Neural crest cell (in vitro differentiated cells): ENCODE measurements at places on chromosomes 1 and 21.
A peak's percentile ranks its signal among the peaks of the same experiment; 100 is the strongest.

DNA sequence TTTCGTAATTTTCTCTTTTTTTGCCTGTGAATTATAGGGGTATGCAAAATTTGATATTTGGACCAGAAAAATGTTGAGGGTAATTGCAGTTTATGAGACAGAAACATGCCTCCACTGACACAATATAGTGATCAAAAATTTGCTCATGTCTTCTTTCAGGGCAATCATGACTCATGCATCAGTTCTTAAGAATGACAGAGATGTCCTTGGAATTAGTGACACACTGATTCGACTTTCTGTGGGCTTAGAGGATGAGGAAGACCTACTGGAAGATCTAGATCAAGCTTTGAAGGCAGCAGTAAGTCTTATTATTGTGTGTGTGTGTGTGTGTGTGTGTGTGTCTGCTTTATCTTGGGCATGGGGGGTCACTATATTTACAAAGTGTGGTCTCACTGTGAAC is 27.5 kb downstream of the CTH start:
- H3K27me3 ChIP-seq = no peaks in the 10 kb centered on the region
- DNase-seq = no peak
- H3K27ac ChIP-seq = no peak overlapping the region
- no peak overlapping the region for H3K4me3 ChIP-seq
- peaks cover 8% of the 10 kb centered on the region for H3K4me1 ChIP-seq

- no peak overlapping the region for H3K4me3 ChIP-seq
- H3K27me3 ChIP-seq = peaks cover 2% of the 10 kb centered on the region
- H3K36me3 ChIP-seq = no peaks in the 10 kb centered on the region
- H3K4me1 ChIP-seq = peaks cover 5% of the 10 kb centered on the region
- DNase-seq = no peak
These were observed 115.8 kb upstream of the ZRANB2 start for GRCh38 chr1:71196685-71197084.

DNA sequence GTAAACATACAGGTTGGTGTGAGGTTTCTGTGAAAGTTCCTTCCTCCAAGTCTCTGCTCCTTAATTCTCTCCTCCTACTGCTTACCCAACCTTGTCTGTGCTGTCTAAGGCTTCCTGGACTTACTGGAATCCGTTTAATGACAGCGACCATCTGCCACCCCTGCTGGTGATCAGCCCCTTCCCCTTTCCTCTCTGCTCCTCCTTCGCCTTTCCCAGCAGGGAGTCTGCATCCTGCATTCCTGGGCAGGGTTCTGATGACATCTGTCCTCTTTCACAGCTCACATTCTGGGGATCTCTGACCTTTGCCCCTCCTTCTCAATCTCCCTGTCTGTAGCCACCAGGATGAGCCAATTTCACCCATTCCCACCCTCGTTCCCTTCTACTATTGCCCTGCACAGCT is 66.5 kb downstream of the KIRREL1 start:
- no peaks in the 10 kb centered on the region for H3K36me3 ChIP-seq
- H3K4me3 ChIP-seq = no peak overlapping the region
- no peak for DNase-seq
- no peak overlapping the region for H3K27ac ChIP-seq

DNA sequence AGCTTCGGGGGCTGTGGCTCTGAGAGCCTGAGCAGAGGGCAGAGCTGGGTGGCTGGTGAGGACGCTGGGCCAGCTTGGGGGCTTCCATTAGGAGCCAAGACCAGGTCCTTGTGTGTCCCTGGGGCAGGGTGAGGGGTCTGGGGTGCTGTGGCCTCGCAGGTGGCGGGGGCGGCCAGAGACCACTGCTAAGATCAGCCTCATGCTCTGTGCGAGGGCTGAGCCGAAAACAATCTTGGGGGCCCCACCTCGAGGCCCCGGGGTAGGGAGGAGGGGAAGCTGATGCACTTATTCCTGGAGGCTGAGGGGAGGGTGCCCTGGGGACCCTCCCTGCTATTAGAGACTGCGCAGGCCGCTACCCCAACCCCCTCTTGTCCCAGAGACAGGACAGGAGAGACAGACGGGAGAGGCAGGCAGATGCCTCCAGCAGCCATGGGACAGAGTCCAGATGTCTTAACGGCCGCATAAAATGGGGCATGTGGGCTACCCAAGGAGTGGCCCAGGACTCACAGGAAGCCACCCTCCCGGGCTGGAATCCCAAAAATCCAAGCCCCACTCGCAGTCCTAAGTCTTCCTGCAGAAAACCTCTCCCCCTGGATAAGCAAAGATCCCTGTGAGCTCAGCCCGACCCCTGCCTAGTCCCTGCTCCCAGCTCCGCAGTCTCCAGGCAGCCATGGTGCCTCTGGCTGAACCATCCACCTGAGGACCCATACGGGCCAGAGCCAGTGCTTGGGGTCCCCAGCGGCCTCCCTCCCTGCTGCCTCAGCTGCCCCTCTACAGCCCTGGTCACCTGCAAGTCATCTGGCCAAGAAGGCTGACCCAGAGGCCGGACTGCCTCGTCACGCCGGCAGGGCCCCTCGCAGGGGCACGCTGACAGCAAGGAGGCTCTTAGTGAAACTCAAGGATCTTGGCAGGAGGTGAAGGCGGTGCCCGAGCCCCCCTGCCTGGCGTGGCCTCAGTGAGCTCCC is 43.6 kb upstream of the COL18A1 start:
- H3K36me3 ChIP-seq = no peaks in the 10 kb centered on the region
- H3K27me3 ChIP-seq = peaks cover 34% of the 10 kb centered on the region
- H3K27ac ChIP-seq = no peak overlapping the region
- no peak overlapping the region for H3K4me3 ChIP-seq

DNA sequence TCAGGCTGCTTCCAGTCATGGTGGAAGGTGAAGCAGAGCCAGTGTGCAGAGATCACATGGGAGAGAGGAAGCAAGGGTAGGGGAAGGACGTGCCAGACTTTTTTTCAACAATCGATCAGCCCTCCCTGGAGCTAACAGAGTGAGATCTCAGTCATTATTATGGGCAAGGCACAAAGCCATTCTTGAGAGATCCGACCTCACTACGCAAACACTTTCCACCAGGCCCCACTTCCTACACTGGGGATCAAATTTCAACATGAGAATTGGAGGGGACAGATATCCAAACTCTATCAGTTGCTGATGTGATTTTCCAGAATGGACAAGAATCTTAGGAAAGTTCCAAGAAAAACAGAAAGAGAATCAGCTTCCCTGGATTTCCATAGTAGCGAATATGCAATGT is 60.5 kb downstream of the BACE2 start:
- peaks cover 10% of the 10 kb centered on the region for H3K36me3 ChIP-seq
- no peaks in the 10 kb centered on the region for H3K27me3 ChIP-seq
- H3K27ac ChIP-seq = no peak overlapping the region
- no peak overlapping the region for H3K4me3 ChIP-seq
- no peaks in the 10 kb centered on the region for H3K4me1 ChIP-seq

GRCh38 chr1:56394298-56394697 is 185.1 kb downstream of the PLPP3 start:
- H3K4me3 ChIP-seq = no peak overlapping the region
- peaks cover 32% of the 10 kb centered on the region for H3K4me1 ChIP-seq
- no peaks in the 10 kb centered on the region for H3K27me3 ChIP-seq
- H3K27ac ChIP-seq = no peak overlapping the region

GRCh38 chr1:47438165-47439016 is 547 bp downstream of the FOXD2 start:
- H3K27ac ChIP-seq = no peak overlapping the region
- H3K4me1 ChIP-seq = peaks cover 30% of the 10 kb centered on the region
- H3K4me3 ChIP-seq = peak overlapping the region; percentile 84
- H3K27me3 ChIP-seq = peaks cover 40% of the 10 kb centered on the region
- no peak for DNase-seq

GRCh38 chr1:209080170-209080781 is 503.2 kb upstream of the CAMK1G start:
- no peaks in the 10 kb centered on the region for H3K36me3 ChIP-seq
- DNase-seq = no peak
- no peak overlapping the region for H3K4me3 ChIP-seq
- no peaks in the 10 kb centered on the region for H3K4me1 ChIP-seq
- H3K27ac ChIP-seq = no peak overlapping the region

DNA sequence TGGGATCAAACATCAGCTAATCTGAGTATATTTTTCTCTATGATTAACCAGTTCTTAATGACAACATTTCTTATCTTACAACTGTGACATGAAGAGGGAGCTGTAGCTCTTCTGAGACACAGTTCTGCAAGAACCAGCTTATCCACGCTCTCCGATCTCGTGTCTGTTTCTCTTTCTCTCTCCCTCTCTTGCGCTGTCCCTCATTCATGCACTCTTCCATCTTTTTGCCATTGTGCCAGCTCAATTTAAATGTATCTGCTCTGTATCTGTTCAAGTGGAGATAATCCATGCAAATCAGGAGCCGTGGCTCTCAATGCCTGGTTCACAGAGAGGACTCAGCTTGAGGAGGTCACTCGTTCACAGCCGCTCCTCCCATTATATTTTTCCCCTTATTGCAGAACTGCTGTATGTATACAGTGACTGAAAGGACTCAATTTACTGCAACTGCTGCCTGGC is 494.7 kb upstream of the ADGRL2 start:
- no peaks in the 10 kb centered on the region for H3K36me3 ChIP-seq
- peak; percentile 29 for DNase-seq
- no peak overlapping the region for H3K4me3 ChIP-seq
- peaks cover 41% of the 10 kb centered on the region for H3K4me1 ChIP-seq
- no peaks in the 10 kb centered on the region for H3K27me3 ChIP-seq

- H3K36me3 ChIP-seq = peaks cover 27% of the 10 kb centered on the region
- H3K4me1 ChIP-seq = no peaks in the 10 kb centered on the region
- H3K27ac ChIP-seq = no peak overlapping the region
- H3K4me3 ChIP-seq = no peak overlapping the region
- no peaks in the 10 kb centered on the region for H3K27me3 ChIP-seq
These were observed 47.9 kb upstream of the C1orf115 start for GRCh38 chr1:220642285-220642684.

DNA sequence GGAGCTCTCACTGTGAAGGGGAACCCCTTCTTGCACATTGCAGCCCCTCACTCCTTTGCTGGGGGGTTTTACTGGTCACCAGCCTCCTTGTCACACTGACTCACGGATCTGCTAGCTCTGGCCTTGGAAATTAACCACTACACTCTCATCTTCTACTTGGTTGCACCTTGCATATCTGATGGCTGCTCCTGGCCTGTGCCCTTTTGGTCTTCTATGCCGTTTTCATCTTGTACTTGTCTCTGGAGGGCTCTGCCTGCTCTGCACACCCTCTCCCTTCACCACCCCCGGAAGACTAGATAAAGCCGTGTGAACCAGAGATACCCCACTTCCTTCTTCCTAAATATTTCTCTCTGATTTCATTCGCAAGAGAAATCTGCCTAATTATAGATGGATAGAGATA is 44.6 kb downstream of the CD247 start:
- no peak for DNase-seq
- no peak overlapping the region for H3K27ac ChIP-seq
- peaks cover 31% of the 10 kb centered on the region for H3K4me1 ChIP-seq
- no peak overlapping the region for H3K4me3 ChIP-seq

DNA sequence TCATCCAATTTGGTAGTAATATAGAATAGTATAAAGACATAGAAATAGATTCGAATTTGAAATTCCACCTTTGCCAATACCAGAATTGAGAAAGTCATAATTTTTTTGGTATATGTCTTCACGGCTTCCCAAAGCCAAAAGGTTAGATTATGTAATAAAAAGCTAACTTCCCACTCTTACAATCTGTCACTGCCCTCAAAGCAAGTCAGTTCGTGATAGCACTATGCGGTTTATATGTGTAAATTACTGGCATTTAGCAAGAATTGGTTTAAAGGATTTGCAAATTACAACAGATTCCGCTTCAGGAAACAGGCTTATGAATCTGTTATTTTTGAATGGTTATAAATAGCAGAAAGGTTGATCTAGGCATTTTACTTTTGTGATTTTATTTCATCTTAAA is 679.4 kb upstream of the ADGRL2 start:
- no peaks in the 10 kb centered on the region for H3K36me3 ChIP-seq
- H3K4me1 ChIP-seq = no peaks in the 10 kb centered on the region
- H3K27me3 ChIP-seq = no peaks in the 10 kb centered on the region

- DNase-seq = no peak
- H3K27ac ChIP-seq = no peak overlapping the region
- H3K4me1 ChIP-seq = no peaks in the 10 kb centered on the region
These were observed 43.4 kb upstream of the C1orf53 start for GRCh38 chr1:197859024-197859423.

DNA sequence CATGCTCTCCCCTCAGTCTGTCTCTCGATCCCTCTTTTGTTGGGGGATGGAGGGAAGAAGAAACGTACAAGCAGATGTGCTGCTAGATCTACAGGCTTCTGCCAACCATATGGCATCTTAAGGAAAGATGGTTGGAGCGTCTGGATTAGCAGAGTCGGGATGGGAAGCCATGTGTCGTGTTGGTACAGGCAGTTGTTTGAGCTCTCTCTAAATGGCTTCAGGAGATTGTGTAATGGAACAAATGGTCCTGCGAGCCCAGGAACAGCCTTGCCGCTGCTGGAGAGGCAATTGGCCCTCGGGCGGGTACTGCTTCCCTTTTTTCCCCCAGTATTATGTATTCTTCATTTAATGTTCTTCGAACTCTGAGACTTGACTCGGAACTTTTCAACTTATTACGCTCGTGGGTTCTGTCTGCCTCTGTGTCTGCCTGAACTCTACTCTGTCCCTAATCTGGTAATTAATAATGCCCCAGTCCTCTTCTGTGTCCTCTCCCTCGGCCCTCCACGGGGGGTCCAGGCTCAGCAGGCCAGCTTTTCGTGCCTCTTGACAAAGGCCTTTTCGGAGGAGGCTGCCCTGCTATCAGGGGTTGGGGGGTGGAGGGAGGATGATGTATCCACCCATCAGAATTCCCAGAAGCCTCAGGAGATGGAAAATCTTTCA is 215.3 kb downstream of the SDCCAG8 start:
- H3K4me1 ChIP-seq = peaks cover 55% of the 10 kb centered on the region
- peak overlapping the region; percentile 45 for H3K27ac ChIP-seq
- H3K4me3 ChIP-seq = peak overlapping the region; percentile 56
- H3K27me3 ChIP-seq = peaks cover 2% of the 10 kb centered on the region
- no peak for DNase-seq
- H3K36me3 ChIP-seq = peaks cover 3% of the 10 kb centered on the region

DNA sequence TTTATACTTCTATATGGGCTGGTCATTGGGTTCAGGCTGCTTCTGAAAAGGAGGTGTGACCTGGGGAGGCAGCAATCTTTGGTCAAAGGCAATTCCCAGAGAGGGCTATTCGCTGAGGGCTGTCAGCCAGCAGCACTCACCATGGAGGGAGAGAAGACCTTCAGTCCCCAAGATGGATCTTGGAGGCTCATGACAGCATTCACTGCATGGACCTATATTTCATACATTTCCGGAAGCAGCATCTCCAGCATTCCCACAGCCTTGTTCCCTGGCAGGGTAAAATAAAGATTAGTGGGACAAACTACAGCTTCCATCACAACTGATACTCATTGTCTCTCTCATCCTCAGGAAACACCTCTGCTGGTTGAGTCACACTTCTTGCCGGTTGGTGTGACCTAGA is 146.6 kb downstream of the CNIH3 start:
- H3K36me3 ChIP-seq = no peaks in the 10 kb centered on the region
- no peak for DNase-seq
- peaks cover 5% of the 10 kb centered on the region for H3K4me1 ChIP-seq

- H3K27ac ChIP-seq = peak overlapping the region; percentile 17
- no peaks in the 10 kb centered on the region for H3K36me3 ChIP-seq
- DNase-seq = no peak
- peaks cover 3% of the 10 kb centered on the region for H3K27me3 ChIP-seq
These were observed 32.1 kb downstream of the NAV1 start for GRCh38 chr1:201570886-201571624.

- peaks cover 13% of the 10 kb centered on the region for H3K4me1 ChIP-seq
- no peak overlapping the region for H3K4me3 ChIP-seq
- peaks cover 8% of the 10 kb centered on the region for H3K36me3 ChIP-seq
- no peak for DNase-seq
- H3K27ac ChIP-seq = no peak overlapping the region
- no peaks in the 10 kb centered on the region for H3K27me3 ChIP-seq
These were observed 123.7 kb downstream of the SMYD2 start for GRCh38 chr1:214404571-214405213.
